ENCODE measurements at places on chromosomes 6 and 20.

GRCh38 chr6:149964308-149965193 is 808 bp downstream of the ULBP1 start:
- peak; percentile 25 for DNase-seq

- DNase-seq, result no peak
These were observed 162.2 kb downstream of the TBXT start for GRCh38 chr6:166005401-166005943.

DNA sequence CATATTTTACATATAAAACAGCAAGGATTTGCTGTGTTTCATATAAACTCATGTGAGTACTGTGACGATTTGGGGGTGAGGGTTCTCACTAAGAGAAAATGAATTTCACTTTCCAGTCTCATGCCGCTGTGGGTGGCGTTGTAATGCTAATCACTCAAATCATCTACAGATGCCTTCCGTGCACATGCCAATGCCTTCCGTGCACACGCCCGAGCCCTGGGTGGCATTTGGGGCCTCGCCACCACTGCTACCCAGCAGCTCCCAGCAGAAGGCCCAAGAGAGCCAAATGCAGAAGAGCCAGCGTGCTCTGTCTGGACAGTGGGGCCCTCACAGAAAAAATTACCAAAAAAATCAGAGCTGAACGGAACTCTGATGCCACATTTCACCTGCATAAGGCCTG is 53.7 kb downstream of the WDR27 start:
- no peak for DNase-seq

DNA sequence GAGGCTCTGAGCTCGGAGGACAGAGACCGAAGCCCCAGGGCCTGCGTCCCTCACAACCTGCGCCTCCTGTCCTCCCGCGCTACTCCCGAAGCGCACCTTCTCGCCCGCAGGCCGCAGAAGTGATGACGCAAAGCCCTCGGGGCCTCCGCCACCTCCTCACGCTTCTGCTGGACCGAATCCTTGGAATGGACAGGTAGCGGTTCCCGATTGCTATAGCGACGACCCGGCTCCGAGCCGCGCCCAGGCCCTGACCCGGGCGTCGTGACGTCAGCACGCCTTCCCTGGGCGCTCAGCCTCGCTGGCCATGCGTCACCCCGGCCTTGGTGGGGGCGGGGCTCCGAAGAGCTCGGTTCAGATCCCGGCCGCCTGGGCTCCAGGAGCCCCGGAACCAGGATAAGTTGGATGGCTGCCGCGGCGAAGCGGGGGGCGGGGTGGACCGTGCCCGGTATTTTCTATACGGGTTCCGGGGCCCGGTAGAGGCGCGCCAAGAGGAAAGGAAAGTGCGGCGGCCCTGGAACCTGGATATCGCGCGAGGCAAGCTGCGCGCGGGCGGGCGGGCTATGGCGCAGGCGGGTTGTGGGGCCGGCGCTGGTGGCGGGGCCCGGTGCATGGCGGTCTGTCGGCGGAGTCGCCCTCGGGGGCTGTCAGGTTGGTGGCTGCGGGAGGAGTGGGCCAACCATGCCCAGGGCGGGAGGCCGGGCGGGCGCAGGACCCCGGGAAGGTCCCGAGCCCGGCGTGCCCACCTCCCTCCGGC is at the start of gene ZNF76:
Gene ZNF76 (plus strand): TSS at position 542 of the 754 bp plus-strand sequence. CDS start 21,417 bp downstream, outside the sequence.
- peak; percentile 92 for DNase-seq

GRCh38 chr6:123263981-123264380 is 267.9 kb downstream of the CLVS2 start:
- no peak for DNase-seq

DNA sequence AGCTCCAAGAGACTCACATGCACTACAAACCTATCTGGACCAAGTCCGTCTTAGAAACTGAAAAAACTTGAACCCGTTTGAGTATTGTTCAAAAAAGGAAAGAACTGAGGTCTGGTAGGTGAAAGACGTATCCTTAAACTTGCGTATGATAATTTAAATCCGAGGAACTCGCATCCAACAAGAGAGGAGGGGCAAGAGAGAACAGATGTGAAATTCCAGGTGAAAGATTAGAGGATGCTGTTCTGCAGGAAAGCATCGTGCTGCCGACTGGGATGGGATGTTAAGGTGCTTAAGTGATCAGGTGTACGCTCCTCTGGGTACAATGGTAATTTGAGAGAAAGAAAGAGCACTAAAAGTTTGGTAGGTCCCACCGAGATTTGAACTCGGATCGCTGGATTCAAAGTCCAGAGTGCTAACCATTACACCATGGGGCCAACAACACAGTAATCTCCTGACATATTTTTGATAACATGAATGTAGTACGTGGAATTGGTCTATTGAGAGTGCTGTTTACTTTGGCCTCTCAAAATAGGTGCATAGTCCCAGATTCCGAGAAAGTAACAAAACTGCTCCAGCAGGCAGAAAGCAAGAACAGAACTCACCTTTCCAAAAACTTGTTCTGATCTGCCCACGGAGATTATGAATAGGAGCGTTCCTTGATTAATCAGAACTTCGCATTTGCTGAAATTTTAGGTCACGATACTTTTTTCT is 53.5 kb upstream of the BTN3A2 start:
- peak; percentile 49 for DNase-seq

DNA sequence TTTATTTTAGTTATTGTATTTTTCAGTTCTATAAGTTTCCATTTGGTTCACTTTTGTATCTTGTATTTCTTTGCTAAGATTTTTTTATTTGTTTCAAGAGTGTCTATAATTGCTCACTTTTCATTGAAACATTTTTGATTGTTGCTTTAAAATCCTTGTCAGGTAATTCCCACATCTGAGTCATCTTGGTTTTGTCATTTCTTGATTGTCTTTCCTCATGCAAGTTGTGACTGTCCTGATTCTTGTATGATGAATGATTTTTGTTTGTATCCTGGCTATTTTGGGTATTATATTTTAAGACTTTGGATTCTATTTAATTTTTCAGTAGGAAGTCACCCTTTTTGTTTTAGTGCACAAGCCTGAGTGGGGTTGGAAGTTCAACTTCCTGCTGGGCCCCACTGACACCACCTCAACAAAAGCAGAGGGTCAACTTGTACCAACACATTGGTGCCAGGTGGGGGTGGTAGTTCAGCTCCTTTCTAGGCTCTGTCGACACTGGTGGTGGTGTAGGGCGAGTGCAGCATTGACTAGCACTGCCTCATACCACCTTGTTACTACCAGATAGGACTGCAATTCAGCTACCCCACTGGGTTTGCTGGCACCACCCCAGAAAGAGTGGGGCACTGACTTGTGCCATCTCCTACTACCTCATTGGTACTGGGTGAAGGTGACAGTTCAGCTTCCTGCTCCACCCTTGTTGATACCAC is 8.8 kb downstream of the RSPH3 start:
- DNase-seq, result peak; percentile 12

DNA sequence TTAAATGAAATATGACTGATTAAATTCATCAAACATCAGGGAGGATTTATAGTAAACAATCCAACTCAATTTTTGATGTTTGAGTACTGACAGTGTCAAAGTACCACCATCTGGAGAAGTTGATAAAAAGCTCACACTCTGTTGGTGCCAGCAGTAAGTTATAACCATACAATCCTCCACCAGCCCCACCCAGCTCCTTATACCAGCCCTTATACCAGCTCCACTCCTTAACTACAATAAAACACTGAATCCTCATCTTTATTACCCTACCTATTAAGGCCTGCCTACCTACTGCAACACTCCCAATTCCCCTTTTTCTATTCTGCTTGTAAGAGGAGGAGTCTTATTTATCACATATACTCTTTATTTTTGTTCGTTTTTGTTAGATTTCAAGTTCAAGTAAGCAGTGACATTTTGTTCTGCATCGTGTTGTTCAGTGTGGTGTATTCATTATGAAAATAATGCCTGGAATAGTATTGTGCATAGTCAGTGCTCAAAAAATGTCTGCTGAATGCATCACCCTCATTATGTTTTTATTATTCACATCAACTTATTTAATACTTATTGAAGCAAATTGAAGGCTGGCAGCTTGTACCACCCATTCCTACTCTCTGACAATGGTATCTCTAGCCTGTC is 954.7 kb upstream of the ADGRB3 start:
- DNase-seq, result no peak

DNA sequence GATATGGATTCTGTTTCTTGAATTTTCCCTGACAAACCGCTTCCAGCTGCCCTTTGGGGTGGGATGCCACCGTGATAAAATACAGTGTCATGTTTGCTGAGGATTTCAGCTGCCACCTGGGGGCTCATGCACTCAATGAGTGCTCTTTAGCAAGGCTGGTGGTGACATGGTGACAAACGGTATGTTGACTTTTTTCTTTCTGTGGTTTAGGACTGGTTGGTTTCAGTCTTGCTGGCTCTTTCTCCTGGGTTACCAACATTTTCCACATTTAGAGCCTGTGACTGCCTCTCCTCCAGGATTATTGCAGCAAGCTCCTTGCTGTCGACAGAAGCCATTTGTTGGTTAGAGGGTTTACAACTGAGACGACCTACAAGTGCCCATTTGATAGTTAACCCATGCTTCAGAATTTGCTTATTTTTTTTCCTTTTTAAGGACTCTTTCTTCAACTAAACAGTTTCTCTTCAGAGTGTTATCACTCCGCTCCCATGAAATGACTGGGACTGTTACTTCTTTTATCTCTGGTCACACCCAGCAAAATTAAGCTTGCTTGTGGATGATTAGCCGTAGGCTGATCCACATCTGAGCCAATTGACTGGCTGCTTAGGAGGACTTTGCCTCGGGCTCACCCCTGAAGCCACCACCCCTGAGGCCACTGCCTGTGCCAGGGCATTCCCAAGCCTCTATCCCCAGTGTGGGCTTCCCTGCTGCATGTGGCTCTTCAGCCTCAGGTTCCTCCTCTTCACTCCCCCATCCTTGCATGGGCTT is 48.4 kb upstream of the CDYL start:
- DNase-seq, result no peak

DNA sequence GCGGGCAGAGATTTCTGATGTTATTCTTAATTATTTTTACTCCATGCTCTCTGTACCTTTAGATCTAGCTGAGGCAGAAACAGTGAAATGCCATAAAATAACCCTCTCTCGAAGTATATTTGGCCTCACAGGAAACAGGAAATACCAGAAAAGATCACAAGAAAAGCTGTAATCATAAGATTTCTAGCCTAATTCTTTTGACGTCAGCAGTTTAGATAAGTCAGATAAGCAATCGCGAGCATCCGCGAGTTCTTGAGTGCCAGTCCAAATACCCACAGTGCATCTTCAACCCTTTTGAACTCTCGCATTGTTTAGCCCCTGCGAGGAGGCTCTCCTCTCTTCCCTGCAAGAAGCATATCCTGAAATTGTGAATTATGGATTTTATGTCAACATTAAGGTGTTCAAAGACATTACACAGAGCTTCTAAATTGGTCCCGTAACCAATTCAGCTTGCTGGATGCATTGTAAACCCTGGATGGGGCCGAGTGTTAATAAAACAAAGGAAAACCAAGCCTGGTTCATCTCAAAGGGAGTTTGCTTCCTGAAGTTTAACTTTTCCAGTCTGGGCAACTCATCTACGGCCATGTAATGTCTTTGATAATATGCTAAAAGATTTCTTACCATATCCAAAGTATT is 198.9 kb downstream of the MTFR2 start:
- no peak for DNase-seq

- no peak for DNase-seq
These were observed 8.2 kb downstream of the GNMT start for GRCh38 chr6:42968783-42969182.
